Stimulated activated CD8-positive, alpha-beta memory T cell treated with anti-CD3 and anti-CD28 coated beads, Interleukin-15, amount 100 ng/mL, for 48 hours (primary cell): ENCODE measurements at places on chromosomes 6 and 20.

GRCh38 chr6:10154251-10154650 lies 260.6 kb downstream of the TFAP2A start:
- DNase-seq = no peak

GRCh38 chr6:99789767-99790166 lies 183.1 kb downstream of the PRDM13 start:
- no peak for DNase-seq

DNA sequence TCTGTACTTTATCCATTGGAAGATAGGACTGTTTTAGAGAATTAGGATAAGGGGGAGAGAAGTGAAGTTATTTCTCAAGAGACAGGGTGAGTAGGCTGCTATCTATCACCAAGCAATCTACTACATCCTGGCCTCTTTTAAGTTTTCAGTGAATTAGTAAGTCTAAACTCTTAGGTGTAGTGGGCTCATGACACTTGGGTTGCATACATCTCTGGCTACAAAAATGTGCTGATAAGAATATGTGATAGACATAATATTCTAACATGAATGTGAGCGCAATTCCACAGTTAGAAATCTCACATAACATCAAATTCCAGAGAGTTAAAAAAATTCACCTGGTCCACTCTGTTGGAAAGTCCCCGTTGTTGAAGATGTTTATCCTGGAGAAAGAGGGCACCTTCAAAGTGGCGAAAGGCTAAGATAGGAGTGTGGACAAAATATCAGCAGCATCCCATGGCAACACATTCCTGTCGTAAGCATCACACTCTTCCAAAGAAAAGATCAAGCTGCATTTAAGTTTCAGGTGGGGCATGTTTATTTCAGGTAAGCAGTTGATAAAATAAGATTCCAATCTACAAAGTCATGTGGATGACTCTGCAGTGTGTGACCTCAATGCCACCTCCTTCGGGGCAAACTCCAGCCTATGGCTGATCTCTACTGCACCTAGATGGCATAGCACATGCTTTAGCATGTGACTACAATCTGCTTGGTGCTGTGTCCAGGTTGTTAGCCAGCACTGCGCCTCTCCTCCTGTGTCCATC lies 111.7 kb upstream of the NEDD9 start:
- no peak for DNase-seq

DNA sequence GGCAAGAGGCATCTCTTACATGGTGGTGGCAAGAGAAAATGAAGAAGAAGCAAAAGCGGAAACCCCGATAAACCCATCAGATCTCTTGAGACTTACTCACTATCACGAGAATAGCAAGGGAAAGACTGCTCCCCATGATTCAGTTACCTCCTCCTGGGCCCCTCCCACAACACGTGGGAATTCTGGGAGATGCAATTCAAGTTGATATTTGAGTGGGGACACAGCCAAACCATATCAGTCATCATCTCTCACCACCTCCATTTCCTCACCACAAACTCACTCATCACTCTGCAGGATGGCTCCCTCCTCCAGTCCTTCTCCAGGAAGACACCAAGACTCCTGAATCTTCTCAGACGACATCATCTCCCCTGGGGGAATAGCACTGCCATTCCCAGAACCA lies 25.8 kb upstream of the SLC16A10 start:
- DNase-seq = no peak

GRCh38 chr6:5205877-5206850 lies 54.6 kb downstream of the LYRM4 start:
- no peak for DNase-seq

- DNase-seq = no peak
Observed at GRCh38 chr6:163414946-163415619, 565 bp downstream of the QKI start.

DNA sequence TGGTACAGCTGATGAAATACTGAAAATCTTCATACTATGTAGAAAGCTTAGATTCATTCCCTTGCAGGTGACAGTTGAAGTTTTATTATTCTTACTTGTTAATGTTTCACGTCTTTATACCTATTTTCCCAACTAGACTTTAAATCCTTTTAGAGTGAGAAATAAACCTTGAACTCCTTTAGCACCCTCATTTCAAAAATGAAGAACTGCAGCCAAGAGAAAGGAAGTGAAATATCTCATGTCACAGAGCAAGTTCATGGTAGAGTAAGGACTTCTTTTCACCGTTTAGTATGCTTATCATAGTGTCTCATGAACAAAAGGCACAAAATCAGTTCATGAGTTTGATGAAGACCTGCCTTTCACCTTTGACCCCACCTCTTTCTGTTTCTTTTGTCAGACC lies 38.5 kb downstream of the ORC3 start:
- DNase-seq = no peak
